Stimulated activated CD4-positive, alpha-beta T cell treated with anti-CD3 and anti-CD28 coated beads, Interleukin-1b, Interleukin-23, amount 100 ng/mL, for 1 hour (primary cell): ENCODE measurements at places on chromosomes 1 and 21.

DNA sequence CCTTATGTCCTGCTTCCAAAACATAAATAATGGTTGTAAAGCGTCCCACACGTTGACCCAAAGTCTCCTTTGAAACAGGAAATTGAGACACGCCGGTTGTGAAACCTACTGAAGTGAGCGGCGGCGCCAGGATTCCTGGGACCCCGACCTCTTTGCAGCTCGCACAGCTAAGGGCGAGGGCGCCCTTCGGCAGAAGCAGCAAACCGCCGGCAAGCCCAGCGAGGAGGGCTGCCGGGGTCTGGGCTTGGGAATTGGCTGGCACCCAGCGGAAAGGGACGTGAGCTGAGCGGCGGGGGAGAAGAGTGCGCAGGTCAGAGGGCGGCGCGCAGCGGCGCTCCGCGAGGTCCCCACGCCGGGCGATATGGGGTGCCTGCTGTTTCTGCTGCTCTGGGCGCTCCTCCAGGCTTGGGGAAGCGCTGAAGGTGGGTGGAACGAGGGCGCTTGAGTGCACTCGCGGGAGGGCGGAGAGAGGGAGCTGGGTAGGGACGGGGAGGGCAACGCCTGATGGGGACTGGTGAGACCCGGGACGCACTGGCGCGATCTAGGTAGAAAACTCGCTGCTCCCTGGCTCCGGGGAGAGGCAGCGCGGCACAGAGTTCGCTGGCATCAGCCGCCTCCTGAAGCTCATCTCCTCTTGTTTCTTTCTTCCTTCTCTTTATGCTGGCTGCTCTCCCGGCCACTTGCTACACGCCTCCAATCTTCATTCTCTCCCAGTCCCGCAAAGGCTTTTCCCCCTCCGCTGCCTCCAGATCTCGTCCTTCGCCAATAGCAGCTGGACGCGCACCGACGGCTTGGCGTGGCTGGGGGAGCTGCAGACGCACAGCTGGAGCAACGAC is at the start of gene CD1D:
Gene CD1D, plus strand, starts transcription at position 155 of the 836 bp plus-strand sequence. Its CDS starts 207 bp downstream, at position 362.
- no peak for DNase-seq

- DNase-seq, result no peak
These were observed 31.7 kb downstream of the SKI start for GRCh38 chr1:2259668-2260402.

GRCh38 chr1:112743174-112744008 is 28.3 kb upstream of the PPM1J start:
- no peak for DNase-seq

- DNase-seq, result no peak
These were observed 4.6 kb downstream of the CLIC4 start for GRCh38 chr1:24749886-24750285.

GRCh38 chr1:58358346-58358745 is 188.2 kb downstream of the OMA1 start:
- DNase-seq, result no peak

DNA sequence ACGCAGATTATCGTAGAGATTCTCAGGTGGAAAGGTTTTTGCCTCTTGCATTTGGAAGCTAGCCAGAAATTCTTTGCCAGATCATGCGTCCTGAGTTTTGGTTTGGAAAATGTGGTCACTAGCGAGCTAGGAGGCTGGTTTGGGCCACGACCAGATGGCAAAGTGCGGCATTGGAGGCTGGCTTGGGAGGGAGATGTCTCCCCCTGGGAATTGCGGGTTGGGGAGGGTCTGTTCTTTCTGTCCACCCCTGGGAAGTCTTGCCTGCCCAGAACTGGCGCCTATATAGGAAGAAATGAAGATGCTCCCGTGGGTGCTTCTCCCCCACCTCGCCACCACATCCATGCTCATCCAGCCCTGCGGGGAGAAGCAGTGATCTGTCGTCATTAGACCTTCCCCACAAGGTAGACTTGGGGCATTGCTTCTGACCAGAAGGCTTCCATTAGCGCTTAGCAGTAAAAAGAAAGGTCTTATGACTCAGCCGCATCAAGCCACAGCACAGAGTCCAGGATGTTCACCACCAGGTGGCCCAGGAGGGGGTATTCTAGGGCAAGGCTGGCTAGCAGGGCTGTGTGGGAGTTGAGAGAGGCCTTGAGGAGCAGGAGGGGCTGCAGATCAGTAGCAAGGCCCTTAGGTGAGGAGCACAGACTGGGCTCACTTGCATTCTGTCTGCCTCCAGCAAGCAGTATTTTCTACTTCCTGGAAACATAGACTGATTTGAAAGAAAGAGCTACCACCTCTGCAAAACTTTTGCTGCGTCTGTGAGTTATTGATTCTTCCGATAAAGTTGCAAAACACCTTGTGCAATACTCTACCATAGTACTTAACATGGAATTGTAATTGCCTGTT is 1.5 kb upstream of the PTP4A2 start:
- no peak for DNase-seq

DNA sequence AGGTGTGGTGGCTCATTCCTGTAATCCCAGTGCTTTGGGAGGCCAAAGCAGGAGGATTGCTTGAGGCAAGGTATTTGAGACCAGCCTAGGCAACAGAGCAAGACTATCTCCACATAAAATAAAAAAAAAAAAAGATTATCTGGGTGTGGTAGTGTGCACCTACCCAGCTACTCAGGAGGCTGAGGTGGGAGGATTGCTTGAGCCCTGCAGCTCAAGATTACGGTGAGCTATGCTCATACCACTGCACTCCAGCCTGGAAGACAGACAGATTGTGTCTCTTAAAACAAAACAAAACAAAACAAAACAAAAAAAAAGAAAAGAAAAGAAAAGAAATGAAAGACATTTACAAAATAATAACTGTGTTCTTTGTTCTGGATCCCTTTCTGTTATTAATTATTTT is 6.1 kb upstream of the TLCD4 start:
- no peak for DNase-seq

DNA sequence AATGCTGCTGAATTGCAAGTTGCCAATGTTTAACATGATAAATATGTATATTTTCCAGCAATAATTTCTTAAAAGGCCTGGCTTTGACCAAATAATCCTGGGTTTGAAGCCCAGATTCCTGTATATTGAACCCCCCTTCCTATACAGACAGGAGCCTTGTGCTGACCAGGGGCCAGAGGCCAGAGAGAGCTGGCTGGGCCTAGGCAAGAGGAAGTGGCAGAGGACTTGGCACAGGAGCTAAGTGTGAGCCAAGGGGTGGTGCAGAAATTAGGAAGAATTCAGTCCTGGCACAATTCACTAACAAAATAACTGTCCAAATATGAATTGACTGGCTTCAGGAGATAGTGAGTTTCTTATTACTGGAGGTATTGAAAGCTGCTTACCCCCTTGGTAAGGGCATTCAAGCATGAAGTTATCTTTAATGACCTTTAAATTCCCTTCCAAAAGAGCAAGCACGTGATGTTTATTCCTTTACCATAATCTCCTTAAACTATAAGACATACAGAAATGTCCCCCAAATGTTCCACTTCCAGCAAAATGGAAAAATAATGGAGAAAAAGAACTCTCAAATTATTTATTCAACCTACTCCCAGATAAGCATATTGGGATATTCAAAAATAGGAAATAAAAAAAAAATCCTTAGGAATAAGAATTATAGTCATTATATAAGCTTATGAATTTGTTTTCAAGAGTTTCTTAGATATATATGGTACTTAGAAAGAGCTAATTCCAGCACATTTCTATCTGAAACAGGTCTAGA is 26.6 kb downstream of the NIBAN1 start:
- DNase-seq, result no peak

GRCh38 chr1:206949208-206949607 is 2.9 kb upstream of the PIGR start:
- DNase-seq, result no peak

DNA sequence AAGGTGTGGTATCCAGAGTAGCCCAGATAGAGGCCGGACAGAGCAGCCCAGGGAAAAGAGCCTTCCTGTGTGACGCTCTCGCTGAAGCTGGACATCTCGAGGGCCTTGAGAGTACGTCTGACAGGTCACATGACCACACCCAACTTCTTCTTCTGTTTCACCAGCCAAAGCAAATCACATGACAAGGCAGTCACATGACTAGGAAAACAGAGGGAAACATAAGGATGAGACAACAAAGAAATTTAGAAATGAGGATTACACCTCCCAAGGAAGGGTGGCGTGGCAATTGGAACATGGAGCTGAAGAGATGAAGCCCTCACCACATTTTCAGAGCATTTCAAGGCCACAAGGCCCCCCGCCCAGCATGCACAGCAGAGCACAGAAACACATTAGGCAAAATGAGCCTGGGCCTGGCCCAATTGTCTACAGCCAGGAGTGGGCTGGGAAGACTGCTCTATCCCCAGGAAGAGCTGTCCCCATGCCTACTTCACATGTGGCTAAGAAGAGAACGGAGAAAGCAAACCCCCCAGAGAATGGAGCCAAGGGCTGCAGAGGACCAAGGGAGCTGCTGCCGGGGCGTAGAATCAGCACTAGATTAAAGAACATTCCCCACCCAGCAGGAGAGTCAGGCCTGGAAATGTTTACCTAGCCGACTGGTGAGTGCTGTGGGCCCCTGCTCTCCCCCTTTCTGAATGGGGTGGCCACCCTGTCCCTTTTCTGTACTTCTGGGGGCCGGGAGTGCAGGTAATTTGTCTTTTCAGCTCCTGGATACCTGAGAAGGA is 305.1 kb downstream of the NPHP4 start:
- DNase-seq, result no peak

- DNase-seq, result no peak
These were observed 246.7 kb upstream of the B3GALT2 start for GRCh38 chr1:193432979-193433587.

GRCh38 chr1:222601257-222601656 is 11.5 kb upstream of the TAF1A start:
- no peak for DNase-seq

DNA sequence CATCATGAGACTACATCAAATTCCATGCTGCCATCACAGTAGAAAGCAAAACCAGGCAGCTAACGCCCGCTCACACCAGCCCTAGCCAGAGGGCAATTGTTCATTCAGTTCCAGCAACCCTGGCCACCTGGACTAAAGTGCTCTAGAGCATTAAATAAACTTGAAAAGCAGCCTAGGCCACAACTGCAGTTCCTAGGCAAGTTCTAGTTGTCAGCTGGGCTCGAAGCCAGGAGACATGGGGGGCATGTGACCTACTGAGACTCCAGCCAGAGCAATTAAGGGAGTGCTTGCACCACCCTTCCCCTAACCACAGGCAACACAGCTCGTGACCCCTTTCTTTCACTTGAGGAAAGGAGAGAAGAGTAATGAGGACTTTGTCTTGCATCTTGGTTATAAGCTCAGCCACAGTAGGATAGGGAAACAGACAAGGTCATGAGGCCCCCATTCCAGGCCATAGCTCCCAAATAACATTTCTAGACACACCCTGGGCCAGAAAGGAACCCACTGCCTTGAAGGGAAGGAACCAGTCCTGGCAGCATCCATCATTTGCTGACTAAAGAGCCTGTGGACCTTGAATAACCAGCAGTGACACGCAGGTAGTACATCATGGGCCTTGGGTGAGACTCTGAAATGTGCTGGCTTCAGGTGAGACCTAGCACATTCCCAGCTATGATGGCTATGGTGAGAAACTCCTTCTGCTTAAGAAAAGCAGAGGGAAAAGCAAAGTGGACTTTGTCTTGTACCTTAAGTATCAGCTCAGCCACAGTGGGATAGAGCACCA is 77.0 kb downstream of the ZZZ3 start:
- no peak for DNase-seq

- DNase-seq, result no peak
These were observed at the start of gene GBP3 for GRCh38 chr1:89022167-89022959. GBP3 (minus strand) TSS chr1:89022866; CDS start chr1:89020721, 2,145 bp downstream.

DNA sequence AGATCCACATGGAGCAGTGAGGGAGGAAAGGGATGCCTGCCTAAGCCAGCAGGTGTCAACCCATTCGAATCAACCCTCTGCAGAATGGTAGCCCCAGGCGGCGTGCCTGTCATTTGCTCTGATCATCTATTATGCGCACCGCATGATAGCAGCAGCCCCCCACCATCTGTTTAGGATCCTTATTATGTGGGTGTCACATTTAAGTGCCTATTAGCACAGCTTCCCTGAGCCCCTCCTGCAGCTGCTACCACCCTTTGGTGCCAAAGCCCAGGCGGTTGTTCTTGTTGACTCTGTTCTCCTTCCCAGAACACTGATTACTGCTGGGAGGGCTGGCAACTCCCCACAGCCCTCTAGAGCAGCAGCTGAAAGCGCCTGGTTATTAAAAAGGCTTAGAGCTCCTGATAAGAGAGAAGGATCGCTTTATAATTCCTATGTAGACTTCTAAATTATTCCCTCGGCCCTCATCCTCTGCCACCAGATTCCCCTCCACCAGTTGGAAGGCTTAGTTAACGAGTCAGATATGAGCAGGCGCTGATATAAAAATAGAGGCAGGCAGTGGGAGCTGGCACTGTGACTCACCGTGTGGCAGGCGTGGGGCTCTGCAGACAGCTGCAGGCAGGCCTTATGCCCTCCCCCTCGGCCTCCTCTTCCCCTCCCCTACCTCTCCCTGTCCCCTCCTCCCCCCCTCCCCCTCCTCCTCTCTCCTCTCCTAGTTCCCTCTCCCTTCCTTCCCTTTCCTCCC is 23.0 kb downstream of the ACTA1 start:
- no peak for DNase-seq

GRCh38 chr21:36203603-36203889 is 46.9 kb downstream of the DOP1B start:
- peak; percentile 16 for DNase-seq

DNA sequence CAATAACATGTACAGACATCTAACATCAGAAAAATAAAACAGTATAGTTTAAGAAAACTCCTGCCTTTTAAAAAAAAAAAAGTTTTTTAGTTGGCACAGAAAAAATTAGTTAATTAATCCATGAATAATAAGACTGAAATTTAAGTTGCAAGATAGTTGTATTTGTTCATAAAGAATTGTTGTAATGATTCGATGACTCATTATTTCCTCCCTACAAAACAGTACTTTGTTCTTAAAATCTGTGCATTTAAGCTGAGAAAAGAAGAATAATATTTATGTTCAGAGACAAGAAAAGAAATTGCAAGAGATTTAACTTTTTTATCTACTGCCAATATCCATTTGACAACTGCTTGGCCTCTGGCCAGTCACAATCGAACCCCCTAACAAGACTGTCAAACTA is 894.7 kb downstream of the ADGRL2 start:
- no peak for DNase-seq

DNA sequence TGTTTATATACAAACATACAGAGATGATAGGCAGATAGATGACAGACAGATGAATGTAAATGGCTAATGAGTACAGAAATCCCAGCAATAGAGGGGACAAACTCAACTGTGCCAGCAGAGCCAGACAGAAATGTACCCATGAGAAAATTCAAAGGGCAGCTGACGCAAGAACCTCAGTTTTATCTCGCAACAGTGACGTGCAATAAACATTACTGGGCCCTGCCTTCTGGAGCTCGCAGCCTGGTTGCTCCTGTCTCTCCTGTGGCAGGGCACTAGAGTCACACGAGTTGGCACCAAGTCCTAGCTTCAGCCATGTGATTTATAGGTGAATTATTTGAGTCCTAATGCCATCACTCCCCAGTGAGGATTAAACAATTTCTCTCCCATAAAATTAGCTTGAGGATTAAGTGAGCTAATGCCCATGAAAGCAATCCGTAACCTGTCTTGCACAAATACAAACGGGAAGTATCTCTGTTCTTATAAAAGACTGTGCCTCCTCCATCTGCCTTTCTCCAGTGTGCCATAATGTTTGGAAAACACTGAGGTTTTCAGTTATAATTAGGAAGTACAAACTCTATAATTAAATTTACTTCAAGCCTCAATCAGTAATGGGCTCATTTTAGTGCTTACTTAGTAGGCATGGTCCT is 50.7 kb downstream of the VAV3 start:
- no peak for DNase-seq

GRCh38 chr1:50667272-50667671 is 244.0 kb upstream of the DMRTA2 start:
- no peak for DNase-seq
